ENCODE measurements at places on chromosomes 12 and 14. TPM values are rescaled to one million over a fixed set of nuclear protein-coding genes. Genes with fewer than 3 reads are reported as not detected.
A peak's percentile ranks its signal among the peaks of the same experiment; 100 is the strongest.

DNA sequence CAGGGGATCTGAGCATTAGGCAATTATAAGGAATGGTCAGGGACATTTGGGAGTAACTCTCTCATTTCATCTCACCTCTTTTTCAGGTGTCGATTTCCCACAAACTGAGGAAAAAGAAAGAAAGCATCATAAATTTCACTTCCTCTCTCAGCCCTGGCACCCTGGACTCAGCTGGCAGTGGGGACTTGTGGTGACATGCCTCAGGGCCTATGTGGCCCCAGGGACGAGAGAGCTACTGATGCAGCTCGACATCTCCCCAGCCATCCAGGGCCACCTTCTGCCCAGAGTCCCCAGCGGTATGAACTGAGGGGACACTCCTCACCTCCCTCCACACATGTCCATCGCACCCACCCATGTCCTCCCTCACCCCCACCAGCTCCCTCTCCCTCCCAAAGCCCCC lies 11.7 kb downstream of the TNFRSF1A start:
- no peak for DNase-seq

DNA sequence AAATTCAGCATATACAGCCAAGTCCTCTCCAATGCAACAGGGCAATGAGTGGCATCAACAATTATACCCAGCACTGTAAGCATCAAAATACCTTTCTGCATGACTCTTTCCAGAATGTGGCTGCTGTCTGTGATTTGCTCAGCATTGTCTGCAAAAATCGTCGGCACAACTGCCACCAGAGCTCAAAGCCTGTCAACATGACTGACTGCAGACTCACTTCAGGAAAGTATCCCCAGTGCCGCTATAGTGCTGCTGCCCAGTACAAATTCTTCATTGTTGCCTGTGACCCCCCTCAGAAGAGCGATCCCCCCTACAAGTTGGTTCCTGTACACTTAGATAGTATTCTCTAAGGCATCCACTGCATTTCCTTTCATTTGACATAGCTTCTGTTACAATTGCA lies 735 bp downstream of the RNASE6 start:
- no peak for DNase-seq

DNA sequence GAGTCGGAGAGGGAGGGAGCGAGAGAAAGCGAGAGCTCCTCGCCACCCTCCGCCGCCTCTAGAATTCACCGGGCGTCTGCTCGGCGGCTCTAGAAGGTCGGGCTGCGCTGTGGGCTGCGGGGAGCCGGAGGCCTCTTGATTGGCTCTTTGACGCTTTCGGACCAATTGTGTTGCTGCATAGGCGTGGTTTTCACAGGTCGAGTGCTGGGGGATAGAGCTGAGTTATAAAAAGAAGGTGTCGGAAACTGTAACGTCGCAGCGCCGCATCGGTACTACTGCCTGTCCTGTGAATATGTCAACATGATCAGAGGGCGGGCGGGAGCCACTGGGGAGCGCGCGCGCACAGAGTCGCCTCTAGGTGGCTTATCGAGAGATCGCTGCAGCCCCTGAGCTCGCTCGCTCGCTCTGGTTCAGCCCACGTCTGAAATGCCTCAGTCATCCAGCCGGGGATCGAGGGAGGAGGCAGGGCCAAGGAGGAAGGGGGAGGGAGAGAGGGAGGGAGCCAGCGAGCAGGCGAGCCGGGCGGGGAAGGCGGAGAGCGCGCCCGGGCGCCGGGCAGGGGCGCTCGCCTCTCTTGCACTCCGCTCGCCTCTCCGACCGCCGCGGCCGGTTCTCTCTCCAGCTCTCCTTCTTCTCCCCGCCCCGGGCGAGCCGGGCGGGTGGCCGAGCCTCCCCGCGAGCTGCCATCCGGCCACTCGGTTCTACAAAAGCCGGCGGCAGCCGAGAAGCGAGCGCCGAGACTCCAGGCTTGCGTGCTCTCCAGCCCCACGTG lies at the start of gene TBX3:
TSS of gene TBX3 (minus strand) at position 78 of the 772 bp plus-strand sequence. CDS start 975 bp downstream, outside the sequence.
- DNase-seq, result peak; percentile 39

GRCh38 chr12:67742461-67742860 lies 93.9 kb downstream of the DYRK2 start:
- no peak for DNase-seq

DNA sequence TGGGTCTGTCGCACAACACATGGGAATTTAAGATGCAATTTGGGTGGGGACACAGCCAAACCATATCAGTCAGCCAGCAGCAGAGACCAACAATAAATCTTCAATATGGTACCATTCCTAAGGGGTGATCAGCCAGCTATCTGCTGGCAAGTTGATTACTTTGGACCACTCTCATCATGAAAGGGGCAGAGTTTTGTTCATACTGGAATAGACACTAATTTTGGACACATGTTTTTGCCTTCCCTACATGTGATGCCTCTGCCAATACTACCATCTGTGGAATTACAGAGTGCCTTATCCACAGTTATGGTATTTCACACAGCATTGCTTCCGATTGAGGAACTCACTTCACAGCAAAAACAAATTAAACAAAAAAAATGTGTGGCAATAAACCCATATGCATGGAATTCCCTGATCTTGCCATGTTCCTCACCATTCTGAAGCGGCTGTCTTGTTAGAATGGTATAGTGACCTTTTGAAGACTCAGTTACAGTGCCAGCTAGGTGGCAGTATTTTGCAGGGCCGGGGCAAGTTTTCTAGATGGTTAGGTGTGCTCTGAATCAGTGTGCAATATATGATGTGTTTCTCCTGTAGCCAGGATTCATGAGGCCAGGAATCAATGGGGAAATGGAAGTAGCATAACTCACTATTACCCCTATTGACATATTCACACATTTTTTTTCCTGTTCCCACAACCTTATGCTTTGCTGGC lies 179.0 kb upstream of the IGF1 start:
- no peak for DNase-seq

- DNase-seq, result no peak
Measured at GRCh38 chr12:903055-903454, 46.4 kb downstream of the RAD52 start.

GRCh38 chr14:96235426-96235825 lies 20.6 kb upstream of the BDKRB1 start:
- DNase-seq, result no peak

DNA sequence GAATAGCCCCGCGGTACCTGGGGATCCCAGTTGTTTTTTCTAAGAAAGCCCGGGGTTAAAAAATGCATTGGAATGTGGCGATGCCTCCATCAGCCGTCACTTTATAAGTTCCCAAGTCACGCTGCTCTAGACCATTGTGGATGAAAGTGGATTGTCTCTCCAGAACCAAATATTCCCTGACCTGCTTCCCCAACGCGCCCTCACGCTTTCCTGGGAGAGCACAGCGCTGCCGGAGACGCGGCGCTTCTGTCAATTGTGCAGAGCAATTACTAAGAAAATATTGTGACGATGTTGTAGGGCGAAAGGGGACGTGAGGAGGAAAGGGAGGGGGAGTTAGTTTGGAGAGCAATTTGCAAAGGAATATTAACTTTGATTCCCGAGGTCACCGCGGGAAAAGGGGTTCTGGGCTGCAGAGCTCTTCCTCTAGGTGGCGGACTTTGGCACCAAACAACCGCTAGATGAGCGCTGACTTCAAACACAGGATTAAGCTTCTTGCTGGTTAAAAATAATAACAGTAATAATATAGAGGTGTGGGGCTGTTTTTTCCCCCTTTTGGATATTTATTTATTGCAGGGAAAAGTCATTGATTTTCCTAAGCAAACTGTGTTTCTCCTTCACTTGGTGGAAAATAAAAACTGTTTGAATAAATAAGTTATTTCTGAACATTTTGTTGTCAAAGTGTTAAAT lies 9.6 kb upstream of the FOXG1 start:
- no peak for DNase-seq

- peak; percentile 42 for DNase-seq
Measured at GRCh38 chr12:54360717-54361456, 3.4 kb downstream of the GPR84 start.

DNA sequence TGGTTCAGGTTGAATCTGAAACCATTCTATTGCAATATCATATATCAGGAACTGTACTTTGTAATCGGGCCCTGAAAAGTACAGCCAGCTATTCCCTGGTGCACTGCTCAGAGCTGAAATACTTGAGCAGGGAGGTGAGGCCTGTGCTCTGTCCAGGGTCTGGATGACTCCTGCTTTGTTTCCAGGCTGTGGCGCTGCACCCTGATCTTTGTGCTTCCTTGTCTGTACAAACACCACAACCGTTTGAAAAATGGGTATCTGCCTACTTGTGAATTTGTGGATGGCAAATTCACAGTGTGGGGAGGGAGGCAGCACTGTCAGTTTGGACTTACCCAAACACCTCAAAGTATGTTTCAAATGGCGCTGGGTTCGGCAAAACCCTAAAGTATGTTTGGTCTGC lies 155.4 kb upstream of the FAR2 start:
- no peak for DNase-seq

DNA sequence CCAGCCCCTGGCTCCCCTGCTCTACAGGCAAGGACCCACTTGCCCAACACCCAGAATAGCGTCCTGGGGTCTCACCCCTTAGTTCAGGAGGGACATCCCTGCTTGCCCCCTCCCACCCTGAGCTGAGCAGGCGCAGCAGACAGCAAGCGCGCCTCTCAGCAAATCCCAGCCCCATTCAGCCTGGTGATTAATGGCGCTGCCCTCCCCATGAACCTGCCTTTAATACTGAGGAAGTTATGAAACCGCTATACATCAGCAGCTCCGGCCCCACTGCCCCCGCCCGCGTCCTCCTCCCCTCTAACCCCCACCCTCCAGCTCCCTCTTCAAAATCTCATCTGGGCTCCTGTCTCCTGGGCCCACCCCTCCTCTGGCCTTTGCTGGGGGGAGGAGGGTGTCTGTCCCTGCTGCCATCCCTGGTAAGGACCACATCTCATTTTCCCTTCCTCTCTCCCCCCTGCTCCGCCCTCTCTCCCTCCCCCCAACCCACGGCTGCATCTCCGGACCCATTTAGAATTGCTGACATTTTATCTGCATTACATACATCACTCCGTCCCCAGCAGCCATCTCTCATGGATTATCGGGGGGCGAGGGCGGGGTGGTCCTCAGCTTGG lies 7.1 kb upstream of the SMUG1 start:
- DNase-seq, result no peak

DNA sequence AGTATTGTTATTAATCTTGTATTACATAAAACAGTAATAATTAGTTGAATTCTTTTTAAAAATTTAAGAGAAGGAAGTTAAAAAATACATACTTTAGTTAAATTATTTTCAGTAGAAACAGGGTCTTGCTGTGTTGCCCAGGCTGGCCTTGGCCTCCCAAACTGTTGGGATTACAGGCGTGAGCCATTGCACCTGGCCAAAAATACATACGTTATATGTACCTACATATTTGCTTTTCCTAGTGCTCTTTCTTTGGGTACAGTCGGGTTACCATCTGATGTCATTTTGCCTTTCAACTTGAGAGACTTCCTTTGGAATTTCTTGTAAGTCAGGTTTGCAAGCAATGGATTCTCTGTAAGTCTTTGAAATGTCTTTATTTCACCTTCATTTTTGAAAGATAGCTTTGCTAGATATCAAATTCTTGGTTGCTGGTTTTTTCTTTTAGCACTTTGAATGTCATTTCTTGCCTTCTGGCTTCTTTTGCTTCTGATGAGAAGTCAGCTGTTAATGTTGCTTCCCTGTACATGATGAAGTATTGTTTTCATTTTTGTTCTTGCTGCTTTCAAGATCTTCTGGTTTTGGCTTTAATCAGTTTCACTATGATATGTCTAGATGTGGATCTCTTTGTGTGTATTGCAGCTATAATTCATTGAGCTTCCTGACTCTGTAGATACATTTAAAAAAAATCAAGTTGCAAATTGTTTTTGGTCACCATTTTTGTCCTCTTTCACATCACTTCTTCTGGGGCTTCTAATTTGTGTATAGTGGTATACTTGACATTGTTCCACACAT lies 84.4 kb downstream of the SPATS2 start:
- no peak for DNase-seq

DNA sequence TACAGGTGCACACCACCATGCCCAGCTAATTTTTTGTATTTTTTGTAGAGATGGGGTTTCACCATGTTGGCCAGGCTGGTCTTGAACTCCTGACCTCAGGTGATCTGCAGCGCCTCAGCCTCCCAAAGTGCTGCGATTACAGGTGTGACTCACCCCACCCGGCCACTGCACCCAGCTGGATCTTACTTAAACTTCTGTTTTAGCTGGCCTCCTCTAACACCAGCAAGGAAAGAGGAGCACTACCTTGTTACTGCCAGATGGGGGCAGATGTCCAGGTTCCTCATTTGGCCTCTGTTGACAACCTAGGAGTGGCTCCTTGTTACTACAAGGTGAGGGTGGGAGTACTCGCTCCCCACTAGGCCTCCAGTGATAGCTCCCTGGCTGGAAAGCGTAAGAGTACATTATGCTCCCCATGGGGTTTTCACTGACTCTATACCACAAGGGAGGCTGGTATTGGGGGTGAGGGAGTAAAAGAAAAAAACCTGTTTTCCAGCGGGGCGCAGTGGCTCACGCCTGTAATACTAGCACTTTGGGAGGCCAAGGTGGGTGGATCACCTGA lies 13.2 kb upstream of the ARF6 start:
- DNase-seq, result peak; percentile 47

DNA sequence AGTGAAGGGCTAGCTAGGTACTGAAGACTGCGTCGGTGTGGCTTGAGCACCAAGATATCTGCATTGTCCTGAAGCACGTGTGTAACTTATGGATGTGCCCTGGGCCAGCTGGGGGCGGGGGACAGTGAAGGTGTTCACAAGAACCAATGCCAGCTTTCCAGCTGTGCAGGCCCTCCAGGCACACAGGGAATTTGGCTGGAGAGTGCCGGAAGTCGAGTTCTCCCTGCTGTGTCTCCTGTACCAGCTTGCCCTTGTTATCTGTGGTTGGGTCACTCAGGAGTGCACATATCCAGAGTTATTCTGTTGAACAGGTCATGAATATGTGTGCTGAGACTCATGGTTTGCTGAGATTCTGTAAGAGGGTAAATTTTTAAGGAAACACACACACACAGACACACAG lies 75.9 kb upstream of the CRY1 start:
- DNase-seq, result no peak

- DNase-seq, result no peak
Measured at GRCh38 chr12:18939051-18939450, 190.5 kb upstream of the PLEKHA5 start.

DNA sequence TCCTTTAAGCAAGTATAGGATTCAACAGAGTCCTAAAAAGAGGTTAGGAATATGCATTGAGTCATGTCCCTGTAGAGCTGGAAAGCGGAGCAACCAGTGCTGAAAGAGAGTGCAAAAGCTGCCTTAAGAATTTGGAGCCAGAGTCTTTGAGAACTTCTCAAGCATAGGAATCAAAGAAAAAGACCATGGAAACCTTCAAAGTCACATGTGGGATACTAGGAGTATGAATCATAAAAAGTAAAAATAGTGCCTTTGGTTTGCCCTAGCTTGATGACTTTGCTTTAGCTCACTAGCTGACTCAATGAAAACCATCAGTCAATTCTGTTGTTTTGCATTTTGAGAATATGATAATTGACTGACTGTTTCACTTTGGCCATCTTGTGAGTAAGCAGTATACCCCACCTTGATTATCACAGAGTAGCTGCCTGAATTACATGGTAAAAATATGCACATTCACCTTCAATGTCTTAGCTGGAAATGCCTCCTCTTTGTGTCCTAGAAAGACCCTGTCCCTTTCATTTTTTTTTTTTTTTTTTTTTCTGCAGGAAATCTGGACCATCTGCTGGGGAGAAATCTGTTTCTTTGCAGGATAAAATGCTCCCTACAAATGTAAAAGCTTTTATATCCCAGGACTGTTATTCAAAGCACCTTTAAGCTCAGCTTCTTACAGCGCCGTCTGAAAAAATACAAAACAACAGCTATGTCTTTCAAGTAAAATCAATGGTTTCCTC lies 248.6 kb upstream of the KRR1 start:
- no peak for DNase-seq

MYO1H gene
- not detected for total RNA-seq

RFX4 gene
- total RNA-seq, result not detected

MRPS35 gene
- total RNA-seq, result 26.6 TPM

TMEM179 gene
- total RNA-seq, result not detected

KERA gene
- not detected for total RNA-seq

TROAP gene
- total RNA-seq, result 1.7 TPM

PRR4 gene
- 1.8 TPM for total RNA-seq

IL26 gene
- not detected for total RNA-seq
